ENCODE measurements at places on chromosomes 3 and 15.

DNA sequence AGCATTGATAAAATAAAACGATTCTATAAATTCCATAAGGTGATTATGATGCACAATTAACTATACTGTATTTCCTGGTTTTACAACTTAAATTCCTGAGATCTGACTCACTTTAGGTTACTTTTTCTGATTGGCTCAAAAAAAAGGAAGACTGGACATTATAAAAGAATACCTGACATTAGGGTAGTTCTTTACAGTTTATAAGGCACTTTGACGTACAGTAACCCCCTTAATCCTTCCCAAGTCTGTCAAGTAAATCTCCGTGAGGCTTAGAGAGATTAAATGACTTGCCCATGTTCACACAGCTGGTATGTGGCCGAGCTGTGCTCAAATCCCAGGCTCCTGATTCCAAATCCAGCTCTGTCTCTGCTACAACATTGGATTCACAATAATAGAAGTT is 1.0 kb upstream of the SLTM start:
- peak; percentile 31 for DNase-seq

- DNase-seq: no peak
Measured at GRCh38 chr3:32349184-32349583, 42.5 kb upstream of the CMTM7 start.

DNA sequence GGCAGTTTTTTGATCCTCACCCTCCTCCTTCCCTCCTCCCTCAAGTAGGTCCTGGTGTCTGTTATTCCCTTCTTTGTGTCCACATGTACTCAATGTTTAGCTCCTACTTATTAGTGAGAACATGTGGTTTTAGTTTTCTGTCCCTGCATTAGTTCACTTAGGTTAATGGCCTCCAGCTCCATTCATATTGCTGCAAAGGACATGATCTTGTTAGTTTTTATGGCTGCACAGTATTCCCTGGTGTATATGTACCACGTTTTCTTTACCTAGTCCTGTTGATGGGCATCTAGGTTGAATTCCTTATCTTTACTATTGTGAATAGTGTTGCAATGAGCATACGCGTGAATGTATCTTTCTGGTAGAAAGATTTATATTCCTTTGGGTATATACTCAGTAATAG is 61.7 kb upstream of the FGF7 start:
- DNase-seq: no peak

GRCh38 chr3:72444656-72445223 is 403.5 kb downstream of the SHQ1 start:
- no peak for DNase-seq

DNA sequence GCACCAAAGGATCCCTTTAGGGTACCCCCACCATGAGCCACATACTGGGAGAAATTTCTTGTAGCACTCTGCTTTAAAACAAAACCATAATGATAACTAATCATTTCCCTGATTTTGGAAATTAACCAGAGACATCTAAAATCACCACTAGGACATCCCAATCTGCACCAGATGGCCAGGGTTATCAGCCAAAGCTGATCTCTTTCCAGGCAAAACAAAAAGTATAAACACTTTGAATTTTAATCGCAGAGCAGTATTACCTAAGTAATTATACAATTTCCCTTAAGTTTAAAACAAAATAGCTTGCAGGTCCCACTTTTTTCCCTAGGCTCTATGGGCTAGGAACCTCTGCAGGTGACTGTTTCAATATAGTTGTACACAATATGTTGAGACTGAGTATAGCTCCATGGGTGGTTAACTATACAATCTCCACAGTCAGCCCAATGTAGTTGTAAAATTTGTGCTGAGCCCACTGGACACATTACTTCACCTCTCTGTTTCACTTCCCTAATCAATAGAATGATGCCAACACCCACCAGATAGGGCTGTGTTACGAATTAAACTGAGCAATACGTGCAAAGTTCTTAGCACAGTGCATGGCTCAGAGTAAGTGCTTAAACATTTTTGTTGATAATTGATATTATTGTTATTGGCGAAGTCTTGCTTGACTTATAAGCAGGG is 629 bp upstream of the NOX5 start:
- DNase-seq: no peak

- DNase-seq: no peak
Measured at GRCh38 chr3:188274249-188274915, 120.4 kb downstream of the LPP start.

- no peak for DNase-seq
Measured at GRCh38 chr15:92519709-92520108, 126.0 kb downstream of the ST8SIA2 start.

DNA sequence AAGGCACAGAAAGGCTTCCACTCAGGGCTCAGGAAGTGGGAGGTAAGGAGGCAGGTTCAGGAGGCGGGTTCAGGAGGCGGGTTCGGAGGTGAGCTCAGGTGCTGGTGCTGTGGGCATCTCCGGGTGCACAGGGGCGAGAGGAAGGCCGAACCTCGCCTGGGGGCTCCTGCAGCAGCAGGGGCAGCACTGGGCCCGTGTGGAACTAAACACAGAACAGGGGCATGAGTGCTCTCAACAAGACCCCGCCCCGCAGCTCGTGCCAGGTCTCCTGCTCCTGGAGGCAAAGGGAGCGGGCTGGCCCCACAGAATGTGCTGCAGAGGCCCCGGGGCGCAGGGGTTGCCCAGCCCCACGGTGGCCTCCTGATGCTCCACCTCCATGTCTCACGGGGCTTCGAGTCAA is 13.7 kb downstream of the ZDHHC19 start:
- no peak for DNase-seq

- no peak for DNase-seq
Measured at GRCh38 chr3:58158442-58159153, 52.2 kb downstream of the DNASE1L3 start.

DNA sequence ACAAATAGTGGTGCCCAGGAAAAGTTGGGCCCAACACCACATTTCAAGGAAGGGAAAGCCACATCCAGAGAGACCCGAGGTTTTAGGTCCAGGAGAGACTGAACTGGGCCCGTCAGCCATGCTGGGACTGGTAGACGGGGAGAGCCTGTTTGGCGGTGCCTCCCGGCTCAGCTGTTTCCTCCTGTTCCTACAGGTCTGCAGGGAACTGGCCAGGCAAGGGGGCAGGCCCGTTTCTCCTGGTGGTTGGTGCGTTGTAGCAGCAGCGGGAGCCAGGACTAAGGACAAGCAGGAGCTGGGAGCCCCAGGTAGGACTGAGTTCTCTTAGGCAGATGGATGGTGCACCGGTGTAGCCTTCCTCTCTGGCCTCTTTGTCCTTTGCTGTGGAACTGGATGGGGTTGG is 3.9 kb downstream of the PRKCD start:
- DNase-seq: no peak

DNA sequence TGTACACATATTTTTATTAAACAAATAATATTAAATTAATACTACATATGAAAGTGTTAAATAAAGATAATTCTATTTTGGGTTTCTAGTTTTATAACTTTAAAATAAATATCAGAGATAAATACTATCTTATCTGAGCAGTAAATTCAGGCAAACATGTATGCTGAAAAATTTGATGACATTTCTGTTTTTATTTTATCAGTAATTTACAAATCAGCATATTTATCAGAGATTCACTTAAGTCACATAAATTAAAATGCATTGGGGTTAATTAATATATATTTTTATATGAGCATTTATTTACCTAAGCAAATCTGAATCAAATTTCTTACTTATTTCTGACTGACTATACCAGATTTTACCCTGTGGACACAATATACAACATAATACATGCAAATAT is 1499.8 kb downstream of the OTOL1 start:
- no peak for DNase-seq

- DNase-seq: no peak
Measured at GRCh38 chr3:71916747-71917369, 131.9 kb upstream of the PROK2 start.

DNA sequence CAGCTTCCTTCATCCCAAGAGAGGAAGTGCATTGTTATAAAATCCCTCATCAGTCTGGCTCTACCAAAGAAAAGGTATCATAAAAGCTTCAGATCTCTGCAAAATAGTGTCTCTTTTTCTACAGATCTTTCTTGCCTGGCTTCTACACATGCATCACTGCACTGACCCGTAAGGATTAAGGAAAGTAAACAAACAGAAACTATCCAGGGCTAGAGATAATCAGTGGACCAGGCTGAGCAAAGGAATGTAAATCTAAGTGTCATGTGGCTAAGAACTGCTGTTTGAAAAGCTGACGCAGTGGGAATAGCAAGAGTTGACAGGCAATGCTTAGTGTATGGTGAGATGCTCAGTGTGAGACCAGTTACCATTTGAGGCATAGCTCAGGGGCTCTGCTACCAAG is 339.7 kb downstream of the IL5RA start:
- DNase-seq: peak; percentile 1

GRCh38 chr15:44529864-44530604 is 6.9 kb upstream of the EIF3J start:
- DNase-seq: no peak

DNA sequence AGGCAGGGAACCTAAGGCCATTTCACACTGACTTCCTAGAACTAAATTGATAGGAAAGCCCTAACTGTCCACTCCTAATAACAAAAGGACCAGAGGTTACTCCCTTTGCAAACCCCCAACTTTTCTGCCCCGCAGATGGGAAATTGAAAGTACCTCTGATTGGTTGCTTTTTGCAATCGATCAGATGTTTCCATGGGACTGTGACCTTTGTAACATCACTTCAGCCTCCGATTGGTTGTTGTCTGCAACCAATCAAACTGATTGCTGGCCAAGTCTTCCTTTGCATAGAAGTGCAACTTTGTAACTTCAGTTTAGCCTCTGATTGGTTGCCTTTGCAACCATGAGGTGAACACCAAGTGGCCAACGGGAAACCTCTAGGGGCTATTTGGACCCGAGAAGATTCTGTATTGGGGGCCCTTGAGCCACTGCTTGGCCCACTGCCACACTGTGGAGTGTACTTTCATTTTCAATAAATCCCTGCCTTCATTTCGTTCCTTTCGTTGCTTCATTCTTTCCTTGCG is 11.3 kb upstream of the KNL1 start:
- no peak for DNase-seq

DNA sequence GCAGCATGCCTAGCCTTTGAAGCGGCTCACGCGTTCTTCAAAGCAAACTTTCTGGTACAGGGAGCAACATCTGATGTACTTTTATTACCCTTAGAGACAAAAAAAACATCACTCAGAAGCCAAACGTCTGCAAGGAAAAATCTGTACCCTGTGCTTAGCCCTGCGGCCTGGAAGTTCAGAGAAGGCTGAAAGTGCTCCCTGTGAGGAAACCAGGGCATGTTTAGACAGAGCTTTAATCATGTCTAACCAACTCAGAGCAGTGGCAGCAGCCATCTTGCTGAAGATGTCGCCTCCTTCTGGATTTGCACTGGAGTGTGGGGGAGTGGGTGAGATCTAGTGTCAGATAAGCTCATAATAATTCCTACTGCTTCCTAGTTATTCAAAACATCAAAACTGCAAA is 170.4 kb downstream of the P3H2 start:
- DNase-seq: no peak

DNA sequence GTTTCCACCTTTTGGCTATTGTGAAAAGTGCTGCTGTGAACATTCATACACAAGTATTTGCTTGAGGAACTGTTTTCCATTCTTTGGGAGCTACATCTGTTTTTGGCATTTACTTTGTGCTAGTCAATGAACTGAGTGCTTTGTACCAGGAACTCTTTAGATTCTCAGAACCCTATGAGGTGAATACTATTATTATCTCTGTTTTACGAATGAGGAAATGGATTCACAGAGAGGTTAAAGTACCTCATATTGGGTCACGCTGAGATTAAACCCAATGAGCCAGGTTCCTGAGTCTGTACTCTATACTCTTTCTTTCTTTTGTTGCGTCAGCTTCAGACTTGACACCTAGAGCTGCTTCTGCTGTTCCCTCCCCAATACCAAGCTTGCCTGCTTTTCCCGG is 358.1 kb downstream of the CNTN4 start:
- DNase-seq: no peak

DNA sequence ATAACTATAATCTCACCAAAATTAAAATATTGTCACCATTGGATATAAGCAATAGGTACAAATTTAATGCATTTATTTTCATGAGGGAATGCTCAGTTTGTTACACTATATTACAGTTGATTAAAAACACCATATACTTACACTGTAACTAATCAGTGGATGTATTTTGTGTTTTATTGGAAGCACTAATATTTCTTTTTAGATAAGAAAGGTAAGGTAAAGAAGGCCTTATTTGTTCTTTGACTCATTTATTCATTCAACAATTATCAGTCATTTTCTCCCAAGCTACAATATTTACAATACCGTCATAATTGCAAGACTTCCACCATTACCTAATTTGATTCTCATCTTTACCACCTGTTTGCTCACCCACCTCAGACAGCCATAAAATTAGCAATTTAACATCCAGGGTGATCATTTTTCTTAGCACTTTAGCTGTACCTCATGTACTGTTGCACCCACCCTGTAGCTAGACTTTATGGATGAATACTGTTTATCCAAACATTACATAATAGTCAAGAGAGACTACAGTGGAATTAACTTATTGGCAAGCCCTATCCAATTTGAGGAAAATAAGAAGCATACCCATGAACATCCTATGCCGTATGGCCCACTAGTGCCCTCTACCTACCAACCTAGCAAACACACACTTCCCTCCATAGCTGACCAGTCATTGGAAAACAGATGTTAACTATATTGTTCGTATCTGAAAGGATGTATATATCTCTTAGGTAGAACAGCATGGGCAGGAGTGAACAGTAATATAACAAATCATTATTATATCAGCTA is 229.6 kb downstream of the BBX start:
- DNase-seq: peak; percentile 15

DNA sequence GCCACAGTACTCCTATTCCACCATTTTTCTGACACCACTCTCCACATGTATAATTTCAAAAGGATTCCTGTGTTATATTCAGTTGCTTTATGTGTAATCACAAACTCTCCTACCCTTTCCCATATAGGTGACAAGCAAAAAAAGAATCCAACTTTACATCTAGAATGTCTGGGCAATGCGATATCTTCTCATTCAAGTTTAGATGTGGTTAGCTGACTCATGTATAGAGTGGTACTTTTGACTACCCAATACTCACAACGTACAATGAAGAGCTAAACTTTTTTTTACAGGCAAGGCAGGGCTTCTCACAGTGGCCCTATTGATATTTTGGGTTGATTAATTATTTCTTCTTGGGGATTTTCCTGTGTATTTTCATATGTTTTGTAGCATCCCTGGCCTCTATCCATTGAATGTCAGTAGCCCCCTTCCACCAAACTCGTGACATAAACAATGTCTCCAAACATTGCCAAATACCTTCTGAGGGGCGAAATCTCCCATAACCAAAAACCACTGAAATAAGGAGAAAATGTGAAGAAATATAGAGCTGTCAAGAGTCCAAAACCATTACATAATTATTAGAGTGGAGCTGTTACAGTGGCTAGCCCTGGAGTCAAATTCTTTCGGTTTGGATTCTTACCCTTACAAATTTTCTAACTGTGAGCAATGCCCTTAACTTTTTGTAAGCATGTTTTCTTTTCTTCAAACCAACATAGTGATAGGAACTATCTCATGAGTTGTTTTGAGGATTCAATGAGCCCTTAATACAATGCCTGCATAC is 342.6 kb downstream of the NSUN3 start:
- no peak for DNase-seq

- peak; percentile 27 for DNase-seq
Measured at GRCh38 chr3:24538891-24539290, 44.2 kb upstream of the THRB start.

- DNase-seq: peak; percentile 74
Measured at GRCh38 chr3:123258811-123259420, 57.2 kb downstream of the SEC22A start.

All from tongue (tissue), 3 donors.